ENCODE measurements at places on chromosomes 2 and 18.

DNA sequence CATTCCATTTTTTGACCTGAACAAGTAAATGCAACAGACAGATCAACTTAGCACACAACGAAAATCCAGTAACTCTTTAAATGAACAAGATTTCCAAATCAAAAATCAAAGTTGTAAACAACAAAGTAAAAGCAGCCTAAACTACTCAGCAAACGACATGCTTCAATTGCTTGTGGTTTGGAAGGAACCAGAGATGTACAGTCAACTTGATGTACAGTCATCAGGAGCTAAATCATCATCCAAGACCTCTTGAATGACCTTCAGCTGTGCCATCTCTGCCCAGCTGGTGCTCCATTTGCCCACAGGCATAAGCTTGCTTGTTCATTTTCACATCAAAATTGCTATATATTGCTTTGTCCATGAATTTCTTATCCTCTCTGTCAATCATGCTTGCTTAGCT lies 109.8 kb downstream of the UPP2 start:
- H3K27ac ChIP-seq = no peak overlapping the region
- H3K4me1 ChIP-seq = peaks cover 15% of the 10 kb centered on the region
- H3K4me3 ChIP-seq = no peak overlapping the region
- DNase-seq = no peak
- H3K27me3 ChIP-seq = no peaks in the 10 kb centered on the region
- H3K36me3 ChIP-seq = no peaks in the 10 kb centered on the region

DNA sequence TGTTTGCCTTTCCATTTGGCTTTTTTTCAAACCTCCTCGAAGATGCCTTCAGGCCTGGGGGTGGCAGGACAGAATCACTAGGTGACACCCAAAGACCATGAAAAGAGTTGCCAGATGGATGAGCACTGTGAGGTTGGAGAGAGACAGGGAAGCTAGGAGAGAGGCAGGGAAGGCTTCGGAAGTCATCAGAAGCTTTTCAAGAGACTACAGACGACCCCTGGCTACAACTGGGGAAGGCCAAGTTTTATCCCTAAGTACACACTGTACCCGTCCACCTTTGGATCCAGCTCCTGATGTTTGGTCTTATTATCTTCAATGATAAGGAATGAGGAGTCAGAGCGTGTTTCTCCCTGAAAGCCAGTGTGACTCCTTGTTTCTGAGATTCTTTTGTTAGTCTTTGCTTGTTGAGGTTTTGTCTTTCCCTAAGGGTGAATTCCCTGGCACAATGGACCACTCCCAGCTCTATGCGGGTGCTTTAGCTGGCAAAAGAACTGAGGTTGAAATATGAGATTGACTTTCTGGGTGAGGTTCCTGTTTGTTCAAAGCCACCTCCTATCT lies 33.4 kb upstream of the SLC9A2 start:
- H3K4me1 ChIP-seq = peaks cover 13% of the 10 kb centered on the region
- no peak overlapping the region for H3K27ac ChIP-seq
- no peak overlapping the region for H3K4me3 ChIP-seq
- H3K36me3 ChIP-seq = no peaks in the 10 kb centered on the region
- DNase-seq = no peak
- no peaks in the 10 kb centered on the region for H3K27me3 ChIP-seq

- no peaks in the 10 kb centered on the region for H3K36me3 ChIP-seq
- no peak for DNase-seq
- no peak overlapping the region for H3K27ac ChIP-seq
- no peaks in the 10 kb centered on the region for H3K4me1 ChIP-seq
These were observed 265.5 kb downstream of the CYRIA start for GRCh38 chr2:16400127-16400623.

- no peaks in the 10 kb centered on the region for H3K27me3 ChIP-seq
- no peak overlapping the region for H3K4me3 ChIP-seq
- peaks cover 25% of the 10 kb centered on the region for H3K4me1 ChIP-seq
- no peak for DNase-seq
- peaks cover 6% of the 10 kb centered on the region for H3K36me3 ChIP-seq
These were observed 184.7 kb downstream of the SATB2 start for GRCh38 chr2:199273042-199273511.

- no peak overlapping the region for H3K4me3 ChIP-seq
- H3K4me1 ChIP-seq = no peaks in the 10 kb centered on the region
- H3K36me3 ChIP-seq = peaks cover 33% of the 10 kb centered on the region
These were observed 119.8 kb downstream of the RPIA start for GRCh38 chr2:88811233-88811632.

DNA sequence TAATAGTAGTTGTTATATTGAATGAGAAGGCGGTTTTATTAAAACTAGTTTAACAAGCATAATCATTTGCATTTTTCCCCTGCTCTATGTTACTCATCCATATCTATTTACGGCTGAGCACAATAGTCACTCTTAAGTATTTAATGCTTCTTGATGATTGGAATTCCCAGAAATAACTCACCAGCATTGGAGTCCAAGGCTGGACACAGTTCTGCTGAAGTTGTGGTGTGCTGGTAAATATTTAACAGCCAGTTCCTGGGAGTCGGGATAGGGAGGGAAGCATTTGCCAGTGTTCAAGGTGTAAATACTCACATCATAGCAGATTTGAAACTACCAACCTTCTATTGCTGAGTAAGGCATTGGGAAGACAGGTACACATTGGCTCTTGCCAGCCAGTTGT lies 315.1 kb downstream of the MTX2 start:
- no peaks in the 10 kb centered on the region for H3K36me3 ChIP-seq
- H3K27ac ChIP-seq = no peak overlapping the region
- H3K27me3 ChIP-seq = no peaks in the 10 kb centered on the region
- H3K4me3 ChIP-seq = no peak overlapping the region
- peaks cover 4% of the 10 kb centered on the region for H3K4me1 ChIP-seq
- no peak for DNase-seq

DNA sequence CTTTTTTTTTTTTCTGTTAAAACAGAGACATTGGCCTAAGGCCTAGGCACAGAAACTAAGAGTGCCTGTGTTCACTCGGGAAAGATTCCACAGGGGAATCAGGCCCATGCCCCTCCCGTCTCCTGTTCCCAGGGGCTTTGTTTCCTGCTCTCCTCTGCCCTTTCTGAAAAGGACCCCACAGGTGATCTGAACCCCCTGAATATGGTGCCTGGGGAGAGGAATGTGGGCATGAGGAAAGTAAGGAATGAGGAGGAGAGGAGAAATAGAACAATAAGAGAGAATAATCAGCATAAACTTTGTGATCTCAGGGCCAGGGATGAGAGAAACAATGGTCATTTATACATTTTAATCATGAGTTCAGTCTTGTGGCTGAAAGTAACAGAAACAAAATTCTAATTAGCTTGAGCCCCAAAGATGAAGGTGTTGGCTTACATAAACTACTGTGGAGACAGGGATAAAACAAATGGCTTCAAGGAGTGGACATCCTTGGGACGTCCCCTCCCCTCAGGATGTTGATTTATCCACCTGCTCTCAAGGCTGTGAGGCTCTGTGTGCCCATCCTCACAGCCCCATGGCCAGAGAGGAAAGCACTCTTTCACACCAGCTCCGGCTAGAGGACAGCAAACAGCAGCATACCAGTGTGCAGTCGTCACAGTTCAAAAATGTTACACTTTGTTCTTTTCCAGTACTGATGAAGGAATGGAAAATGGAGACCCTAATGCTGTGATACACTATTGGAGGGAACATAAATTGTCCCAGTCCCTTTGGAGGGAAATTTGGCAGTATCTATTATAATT lies 46.4 kb upstream of the MRPL33 start:
- H3K27ac ChIP-seq = peak overlapping the region; percentile 13
- H3K4me3 ChIP-seq = no peak overlapping the region
- no peaks in the 10 kb centered on the region for H3K36me3 ChIP-seq
- H3K27me3 ChIP-seq = no peaks in the 10 kb centered on the region
- DNase-seq = no peak
